ENCODE measurements at places on chromosomes 7 and 10.

- no peak for DNase-seq
Observed at GRCh38 chr7:83362871-83363550, 200.3 kb upstream of the PCLO start.

DNA sequence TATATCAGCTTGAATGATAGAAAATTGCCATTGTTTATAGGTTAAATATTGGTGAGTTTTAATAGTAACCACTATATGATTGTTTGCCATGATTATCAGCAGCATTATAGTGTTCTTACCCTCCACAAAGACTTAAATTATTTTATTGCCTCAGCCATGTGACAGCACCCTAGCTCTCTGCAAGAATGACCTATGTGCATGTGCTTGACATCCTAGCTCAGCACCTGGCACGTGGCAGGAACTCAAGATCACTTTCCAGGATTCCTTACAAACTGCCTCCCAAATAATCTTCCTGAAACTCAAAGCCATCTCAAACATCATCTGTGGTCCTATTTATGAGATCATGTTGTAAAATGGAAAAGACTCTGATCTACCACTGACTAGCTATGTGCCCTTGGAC is 68.1 kb upstream of the ANKRD30A start:
- no peak for DNase-seq

DNA sequence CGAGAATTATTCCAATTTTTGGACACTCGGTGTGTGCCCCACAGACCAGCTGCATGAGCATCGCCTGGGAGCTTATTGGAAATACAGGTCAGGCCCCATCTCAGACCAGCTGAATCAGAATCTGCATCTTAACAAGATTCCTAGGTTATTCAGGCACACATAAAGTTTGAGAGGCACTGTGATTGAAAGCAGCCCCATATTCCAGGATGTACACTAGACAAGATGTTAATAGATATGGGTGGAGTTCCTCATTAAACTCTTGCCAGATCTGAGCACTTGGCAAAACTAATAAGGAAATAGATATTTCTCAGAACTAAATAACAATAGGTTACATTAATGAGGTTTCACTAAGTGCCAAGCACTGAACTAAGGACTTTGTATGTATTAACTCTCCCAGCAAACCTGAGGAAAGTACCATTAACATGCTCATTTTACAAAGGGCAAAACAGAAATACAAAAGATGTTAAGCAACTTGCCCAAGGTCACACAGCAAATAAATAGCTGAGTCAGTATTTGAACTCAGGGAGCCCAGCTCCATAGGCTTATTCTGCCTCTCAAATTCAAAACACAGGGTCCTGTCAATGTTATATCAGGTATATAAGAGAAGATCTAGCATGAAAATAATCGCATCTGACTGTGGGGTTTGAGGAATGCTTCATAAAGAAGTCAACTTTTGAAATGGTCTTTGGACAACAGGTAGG is 29.9 kb downstream of the PPP1R3C start:
- DNase-seq, result no peak

DNA sequence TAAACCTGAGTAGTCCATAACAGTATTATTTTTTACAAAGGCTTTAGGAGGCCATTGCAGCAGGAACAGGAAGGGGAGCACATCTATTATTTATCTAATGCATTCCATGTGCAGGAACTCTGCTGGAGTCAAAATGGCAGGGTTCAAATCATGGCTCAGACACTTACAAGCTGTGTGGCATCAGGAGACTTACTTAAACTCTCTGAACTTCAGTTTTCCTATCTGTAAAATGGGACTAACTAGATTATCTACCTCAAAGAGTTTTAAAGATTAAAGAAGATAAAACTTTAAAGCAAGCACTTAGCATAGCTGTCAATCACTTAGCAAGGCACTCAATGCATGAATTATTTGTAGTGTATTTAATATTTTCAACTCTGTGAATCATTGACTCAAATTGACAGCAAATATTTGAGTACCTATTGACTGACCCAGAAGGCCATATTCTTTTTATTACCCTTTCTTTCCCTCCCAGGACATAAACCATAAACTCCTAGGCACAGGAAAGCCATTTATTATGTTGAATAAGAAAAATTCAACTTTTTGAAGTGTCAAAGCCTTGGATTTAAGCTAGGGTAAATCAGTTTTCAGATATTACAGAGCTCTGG is 115.8 kb upstream of the FAM204A start:
- no peak for DNase-seq

- DNase-seq, result no peak
Observed at GRCh38 chr7:150489782-150490181, 24.9 kb upstream of the GIMAP7 start.

- DNase-seq, result no peak
Observed at GRCh38 chr10:1411956-1412355, 325.4 kb downstream of the ADARB2 start.

DNA sequence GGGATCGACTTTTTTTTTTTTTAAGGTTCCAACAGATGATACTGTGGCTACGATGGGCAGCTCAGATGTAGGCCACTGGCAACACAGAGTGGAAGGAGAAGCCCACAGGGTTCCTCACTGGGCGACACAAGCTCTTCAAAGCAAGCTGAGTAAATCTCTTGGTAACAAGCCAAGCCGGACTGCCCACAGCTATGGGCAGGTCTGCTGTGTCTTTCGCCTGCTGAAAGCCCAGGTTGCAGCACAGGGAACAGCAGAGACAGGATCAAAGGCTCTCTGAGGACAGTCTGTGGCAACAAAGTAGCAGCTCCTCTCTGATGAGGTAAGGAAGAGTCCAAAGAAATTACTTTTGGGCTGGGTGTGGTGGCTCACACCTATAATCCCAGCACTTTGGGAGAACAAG is 83.6 kb downstream of the KCNMA1 start:
- DNase-seq, result no peak

GRCh38 chr7:116661865-116662264 is 10.1 kb upstream of the MET start:
- DNase-seq, result no peak

- DNase-seq, result no peak
Observed at GRCh38 chr10:53013201-53013810, 240.7 kb upstream of the MBL2 start.

DNA sequence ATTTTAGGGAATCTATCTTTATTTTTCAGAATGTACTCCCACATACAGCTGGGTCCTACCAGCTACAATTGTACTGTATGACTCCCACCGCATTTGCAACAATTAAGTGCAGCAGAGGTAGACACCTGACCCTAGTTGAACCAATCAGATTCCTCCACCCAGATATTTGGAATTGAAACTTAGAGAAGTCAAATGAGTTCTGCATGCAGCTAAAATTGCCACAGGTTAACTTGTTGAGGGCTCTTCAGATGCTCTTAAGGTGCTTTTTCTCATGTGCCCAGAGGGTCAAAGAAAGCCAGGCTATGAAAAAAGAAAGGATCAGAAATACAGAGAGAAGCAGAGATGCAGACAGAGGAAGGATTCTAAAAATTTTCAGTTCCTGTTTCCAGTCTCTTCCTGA is 68.0 kb upstream of the TES start:
- DNase-seq, result no peak

GRCh38 chr7:127769696-127770400 is 117.9 kb downstream of the SND1 start:
- no peak for DNase-seq

DNA sequence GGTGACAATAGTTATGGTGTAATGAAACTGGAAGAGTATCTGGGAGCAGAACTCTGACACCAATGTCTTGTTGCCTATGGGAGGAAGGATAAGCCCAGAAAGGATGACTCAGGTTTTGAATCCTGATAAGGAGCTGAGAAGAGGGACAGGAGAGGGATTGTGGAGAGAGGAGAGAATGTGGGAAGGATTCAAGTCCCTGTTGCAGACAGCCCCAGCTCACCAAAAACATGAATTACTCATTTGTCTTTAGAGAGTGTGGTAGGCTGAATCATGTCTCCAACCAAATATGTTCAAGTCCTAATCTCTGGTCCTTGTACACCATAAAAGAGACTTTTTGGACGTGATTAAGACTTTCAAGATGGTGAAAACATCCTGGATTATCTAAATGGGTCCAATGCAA is 206.9 kb upstream of the PHYHIPL start:
- no peak for DNase-seq

GRCh38 chr7:127253281-127254162 is 781 bp upstream of the GRM8 start:
- DNase-seq, result no peak

Data from cerebellar nuclear complex (tissue), 1 donor.